Activated naive CD4-positive, alpha-beta T cell treated with Interleukin-2 at 50 U/mL for 16 hours (primary cell): ENCODE measurements at places on chromosomes 6 and 20.
A peak's percentile ranks its signal among the peaks of the same experiment; 100 is the strongest.

GRCh38 chr20:3613821-3614440 lies 49.3 kb downstream of the GFRA4 start:
- DNase-seq, result no peak

DNA sequence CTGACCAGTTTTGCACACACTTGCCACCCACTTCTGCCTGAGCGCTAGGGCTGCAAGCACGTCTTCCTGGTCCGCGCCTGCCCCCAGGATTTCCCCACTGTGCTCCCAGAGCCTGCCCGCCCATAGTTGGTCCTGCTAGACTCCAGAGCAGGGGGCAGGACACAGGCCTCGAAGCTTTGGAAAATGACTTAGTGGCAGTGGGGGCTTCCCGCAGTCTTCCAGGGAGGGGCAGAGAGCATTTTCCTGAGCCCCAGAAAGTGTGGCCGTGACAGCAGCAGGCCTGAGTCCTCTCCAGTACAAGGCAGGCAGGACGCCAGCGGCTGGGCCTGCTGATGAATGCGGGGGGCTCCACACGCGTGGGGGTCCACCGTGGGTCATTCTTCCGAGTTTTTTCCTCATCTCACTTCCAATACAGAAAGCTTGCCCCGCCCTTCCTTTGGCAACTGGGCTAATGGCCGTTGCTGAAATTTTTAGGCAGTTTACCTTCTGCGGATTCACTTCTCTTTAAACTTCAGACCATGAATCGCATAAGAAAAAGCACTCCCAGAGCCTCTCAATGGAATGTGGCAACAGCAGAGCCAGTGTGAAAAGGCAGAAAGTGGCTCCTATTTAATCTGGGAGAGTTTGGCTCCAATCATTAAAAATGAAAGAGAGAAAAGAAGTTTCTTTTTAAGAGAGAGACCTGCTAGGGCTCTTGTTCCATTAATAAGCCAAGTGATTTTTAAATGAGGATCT lies 383.8 kb downstream of the CDH4 start:
- no peak for DNase-seq

- no peak for DNase-seq
These were observed 65.3 kb upstream of the JAG1 start for GRCh38 chr20:10739134-10739533.

- no peak for DNase-seq
These were observed 255.4 kb downstream of the TBX18 start for GRCh38 chr6:84508981-84509380.

DNA sequence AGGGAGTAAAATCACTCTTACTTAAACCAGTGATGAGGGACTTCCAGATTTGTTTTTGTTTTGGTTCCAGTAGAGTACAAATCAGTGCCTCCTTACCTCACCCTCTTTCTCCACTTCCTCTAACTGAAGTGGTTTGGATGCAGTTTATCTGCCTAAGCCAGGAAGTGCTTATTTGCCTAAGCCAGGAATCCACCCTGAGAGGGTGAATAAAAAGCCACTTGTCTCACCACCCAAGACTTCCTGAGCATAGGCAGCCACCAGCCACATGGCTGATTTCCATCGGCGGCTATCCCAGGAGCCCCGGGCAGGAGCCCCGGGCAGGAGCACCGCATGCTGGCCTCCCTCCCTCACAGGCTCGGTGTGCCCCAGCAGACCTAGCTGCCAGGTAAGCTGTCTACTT lies 12.0 kb downstream of the LRP11 start:
- no peak for DNase-seq

DNA sequence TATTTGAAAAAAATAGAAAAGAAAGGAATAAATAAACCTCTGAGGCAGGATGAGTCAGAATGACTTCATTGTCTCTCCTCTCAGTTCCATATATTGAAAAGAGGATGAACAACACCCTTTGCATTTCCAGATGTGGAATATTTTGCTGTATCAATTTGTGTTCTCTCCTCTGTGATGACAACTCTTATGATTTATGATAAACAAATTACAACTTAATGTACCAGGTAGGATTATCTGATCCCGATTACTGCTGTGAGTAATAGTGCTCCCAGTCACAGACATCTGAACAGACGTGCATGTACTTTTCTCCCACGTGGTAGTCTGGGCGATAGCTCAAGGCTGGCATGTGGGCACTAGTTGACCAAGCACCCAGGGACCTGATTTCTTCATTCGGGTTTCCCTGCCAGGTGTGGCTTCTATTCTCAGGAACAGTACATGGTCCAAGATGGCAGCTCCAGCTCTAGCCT lies 142.1 kb upstream of the SULF2 start:
- no peak for DNase-seq

DNA sequence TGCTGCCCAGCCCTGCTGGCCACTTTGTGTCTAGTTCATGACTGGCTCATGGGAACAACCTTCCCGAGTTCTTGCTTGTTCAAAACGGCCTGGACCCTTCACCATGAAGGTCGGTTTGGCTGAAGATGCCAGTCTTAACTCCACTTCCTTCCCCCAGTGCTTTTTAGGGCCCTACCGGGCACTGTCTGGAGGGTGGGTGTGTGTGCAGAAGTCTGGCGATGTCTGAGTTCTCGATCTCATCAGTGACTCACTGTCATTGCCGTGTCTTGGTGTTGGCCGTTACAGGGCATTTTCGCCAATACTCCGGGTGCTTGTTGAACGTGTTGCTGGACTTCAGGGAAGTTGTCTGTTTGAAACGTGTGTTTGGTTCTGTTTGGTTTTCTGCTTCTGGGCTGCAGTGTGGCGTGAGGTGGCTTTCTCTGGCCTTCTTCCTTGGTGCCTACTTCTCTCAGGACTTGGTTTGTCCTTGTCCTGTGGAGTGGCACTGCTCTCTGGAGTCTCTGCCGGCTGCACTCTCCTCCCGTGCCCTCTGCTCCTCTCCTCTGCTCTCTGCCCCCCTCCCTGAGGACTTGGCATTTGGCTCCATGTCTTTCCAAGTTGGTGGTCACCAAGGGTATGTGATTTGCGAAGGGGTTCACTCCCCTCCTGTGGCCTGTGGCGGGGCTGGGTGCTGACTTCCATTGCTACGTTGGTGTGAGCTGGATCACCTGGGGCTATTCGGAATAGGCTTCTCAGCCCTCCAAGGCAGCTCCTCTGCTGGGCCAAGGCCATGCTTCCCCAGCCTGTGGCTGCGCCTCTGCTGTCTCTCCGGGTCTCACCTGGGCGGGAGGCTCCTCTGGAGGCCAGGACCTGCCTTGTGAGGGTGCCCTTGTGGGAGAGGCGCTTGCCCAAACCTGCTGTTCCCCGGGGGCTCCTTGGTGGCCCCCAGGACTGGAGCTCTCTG lies 38.2 kb downstream of the PYGB start:
- no peak for DNase-seq

DNA sequence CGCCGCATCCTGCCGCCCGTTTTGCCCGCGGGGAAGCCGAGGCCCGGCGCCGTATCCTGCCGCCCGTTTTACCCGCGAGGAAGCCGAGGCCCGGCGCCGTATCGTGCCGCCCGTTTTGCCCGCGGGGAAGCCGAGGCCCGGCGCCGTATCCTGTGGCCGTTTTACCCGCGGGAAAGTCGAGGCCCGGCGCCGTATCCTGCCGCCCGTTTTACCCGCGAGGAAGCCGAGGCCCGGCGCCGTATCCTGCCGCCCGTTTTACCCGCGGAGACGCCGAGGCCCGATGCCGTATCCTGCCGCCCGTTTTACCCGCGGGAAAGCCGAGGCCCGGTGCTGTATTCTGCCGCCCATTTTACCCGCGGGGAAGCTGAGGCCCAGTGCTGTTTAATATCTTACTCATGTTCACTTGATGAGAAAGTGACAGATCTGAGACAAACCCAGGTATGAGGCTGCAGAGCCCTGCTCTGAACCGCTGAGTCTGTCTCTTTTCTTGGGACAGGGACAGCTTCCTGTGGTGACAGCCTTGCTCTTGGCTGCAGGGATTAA lies 129.4 kb downstream of the CDH26 start:
- DNase-seq, result no peak

- DNase-seq, result no peak
These were observed 66.5 kb downstream of the NOX3 start for GRCh38 chr6:155389130-155389529.

GRCh38 chr6:38100380-38100779 lies 280.9 kb downstream of the ZFAND3 start:
- DNase-seq, result no peak

GRCh38 chr6:25002326-25003091 lies 66.7 kb upstream of the RIPOR2 start:
- no peak for DNase-seq

DNA sequence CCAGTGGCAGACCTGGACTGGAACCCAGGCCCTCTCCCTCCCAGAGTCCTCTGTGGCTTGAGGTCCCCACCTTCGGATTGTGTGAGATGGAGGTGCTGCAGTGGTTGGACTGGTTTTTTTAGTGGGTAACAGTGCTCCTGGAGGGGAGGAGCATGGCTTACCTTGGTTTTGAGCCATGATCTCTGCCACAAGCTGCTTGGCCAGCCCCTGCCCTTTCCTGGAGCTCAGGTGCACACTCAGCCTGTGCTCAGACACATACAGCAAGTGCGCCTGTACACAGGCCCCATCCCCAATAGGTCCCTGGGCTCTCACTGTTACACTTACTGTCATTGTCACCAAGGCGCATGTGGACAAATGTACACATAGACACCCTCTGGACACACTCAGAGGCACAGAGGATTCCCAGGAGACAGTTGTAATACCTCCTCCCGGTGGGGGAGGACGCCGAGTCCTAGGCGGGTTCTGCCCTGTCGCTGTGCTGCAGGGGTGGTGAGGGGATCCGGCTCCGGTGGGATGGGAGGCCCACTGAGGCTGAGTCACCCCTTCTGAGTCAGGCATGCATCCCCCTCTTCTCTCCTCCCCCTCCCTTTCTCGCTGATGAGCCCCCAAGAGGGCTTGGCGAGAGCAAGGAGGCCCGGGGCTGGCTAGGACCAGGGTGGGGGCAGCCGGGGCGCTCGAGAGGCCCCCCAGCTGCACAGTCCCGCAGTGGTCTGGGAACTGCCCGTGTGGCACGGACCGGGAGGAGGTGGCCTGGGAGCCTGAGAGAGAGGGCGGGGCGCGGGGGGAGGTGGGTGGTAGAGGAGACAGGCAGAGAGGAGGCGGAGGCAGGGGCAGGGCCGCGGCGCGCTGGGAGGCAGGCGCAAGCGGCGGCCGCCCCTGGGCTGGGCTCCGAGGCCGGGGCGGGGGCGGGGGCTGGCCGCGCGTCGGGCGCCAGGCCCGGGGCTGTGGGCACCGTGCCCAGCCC lies 522 bp upstream of the EPB41L1 start:
- peak; percentile 21 for DNase-seq

DNA sequence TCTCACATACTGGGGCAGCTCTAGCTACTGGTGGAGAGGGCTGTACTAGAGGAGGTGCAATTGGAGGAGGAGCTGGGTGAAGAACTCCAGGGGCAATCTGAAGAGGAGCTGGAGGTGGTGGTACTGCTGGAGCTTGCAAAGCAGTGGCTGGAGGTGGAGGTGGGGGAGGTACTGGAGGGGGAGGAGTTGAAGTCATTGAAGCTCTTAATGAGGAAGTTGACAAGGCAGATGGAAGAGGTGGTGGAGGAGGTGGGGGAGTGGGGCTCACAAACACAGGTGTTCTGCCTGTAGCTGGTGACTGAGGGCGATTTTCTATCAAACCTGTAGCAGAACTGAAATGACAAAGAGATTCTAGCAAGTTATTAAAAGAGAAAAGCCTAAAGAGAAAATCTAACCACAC lies 77.6 kb downstream of the WASF1 start:
- DNase-seq, result no peak

- no peak for DNase-seq
These were observed 375 bp upstream of the TMEM14C start for GRCh38 chr6:10722570-10722819.

DNA sequence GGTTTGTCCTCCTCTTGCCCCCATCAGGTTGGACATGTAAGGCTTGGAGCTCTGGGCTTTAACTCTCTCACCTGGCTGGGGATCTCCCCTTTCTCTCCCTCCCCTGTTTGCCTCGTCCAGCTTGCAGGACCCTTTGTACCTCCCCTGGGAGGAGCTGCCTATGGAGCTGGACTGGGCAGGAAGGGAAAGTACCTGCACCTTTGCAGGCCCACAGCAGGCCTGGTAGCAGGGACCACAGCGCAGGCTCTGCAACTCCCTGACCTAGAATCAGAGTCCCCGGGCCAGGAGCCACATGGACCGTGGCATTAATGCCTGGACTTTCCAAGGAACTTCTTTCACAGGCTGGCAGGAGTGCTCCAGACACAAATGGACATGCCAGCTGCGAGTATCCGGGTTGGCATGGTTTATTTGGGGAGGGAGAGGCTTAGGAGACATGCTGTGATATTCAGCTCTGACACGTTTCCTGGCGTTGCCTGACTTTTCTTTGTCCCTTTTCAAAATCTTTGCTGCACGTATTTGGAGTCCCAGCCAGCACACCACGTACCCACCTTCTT lies 268.5 kb upstream of the EXOC2 start:
- DNase-seq, result no peak

GRCh38 chr6:52115891-52116604 lies 28.6 kb upstream of the PKHD1 start:
- DNase-seq, result no peak
